RWPE1 (cell line): ENCODE measurements at places on chromosomes 16 and 17.

- DNase-seq: no peak
Observed at GRCh38 chr17:65222214-65222738, 85.1 kb downstream of the RGS9 start.

DNA sequence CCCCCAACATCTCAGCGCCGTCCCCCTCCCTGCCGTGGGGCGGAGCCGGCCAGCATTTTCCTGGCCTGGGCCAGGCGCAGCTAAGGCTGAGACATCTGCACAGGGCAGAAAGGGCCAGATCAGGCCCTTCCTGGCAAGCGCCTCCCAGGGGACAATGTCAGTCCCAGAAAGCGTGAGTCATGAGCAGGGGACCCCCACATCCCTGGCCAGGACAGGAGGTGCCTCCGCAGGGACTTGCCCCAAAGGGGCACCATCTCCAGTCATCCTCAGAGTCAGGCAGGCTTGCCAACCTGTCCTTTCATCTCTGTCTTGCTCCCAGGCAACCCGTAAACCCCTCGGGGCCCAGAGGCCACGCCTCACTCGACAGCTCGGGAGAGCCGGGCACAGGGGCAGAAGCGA lies 43.2 kb downstream of the SOCS1 start:
- no peak for DNase-seq

DNA sequence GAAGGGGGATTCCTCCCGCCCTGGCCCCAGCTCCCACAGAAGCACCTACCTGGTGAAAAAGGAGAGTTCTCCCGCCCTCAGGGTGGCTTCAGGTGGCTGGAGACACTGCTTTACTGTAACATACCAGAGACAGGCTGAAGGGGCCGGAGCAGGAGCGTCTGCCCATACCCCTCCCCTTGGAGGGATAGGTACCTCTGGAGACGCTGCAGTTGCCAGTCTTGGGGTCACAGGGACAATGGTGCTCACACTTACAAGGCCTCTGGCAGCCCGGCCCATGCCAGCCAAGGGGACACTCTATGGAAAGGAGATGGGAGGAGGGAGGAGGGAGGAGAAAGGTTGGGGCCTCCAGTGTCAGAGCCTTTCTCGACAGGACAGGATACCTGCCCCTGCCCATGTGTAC lies 6.6 kb downstream of the NAGPA start:
- no peak for DNase-seq

GRCh38 chr17:49090878-49091594 lies 41.5 kb upstream of the B4GALNT2 start:
- no peak for DNase-seq

- no peak for DNase-seq
Observed at GRCh38 chr17:49217651-49218413, 7.3 kb downstream of the ABI3 start.

GRCh38 chr16:702341-702740 lies 3.3 kb downstream of the FBXL16 start:
- DNase-seq: no peak

- peak; percentile 79 for DNase-seq
Observed at GRCh38 chr17:28033972-28034714, 8.3 kb upstream of the NLK start.

DNA sequence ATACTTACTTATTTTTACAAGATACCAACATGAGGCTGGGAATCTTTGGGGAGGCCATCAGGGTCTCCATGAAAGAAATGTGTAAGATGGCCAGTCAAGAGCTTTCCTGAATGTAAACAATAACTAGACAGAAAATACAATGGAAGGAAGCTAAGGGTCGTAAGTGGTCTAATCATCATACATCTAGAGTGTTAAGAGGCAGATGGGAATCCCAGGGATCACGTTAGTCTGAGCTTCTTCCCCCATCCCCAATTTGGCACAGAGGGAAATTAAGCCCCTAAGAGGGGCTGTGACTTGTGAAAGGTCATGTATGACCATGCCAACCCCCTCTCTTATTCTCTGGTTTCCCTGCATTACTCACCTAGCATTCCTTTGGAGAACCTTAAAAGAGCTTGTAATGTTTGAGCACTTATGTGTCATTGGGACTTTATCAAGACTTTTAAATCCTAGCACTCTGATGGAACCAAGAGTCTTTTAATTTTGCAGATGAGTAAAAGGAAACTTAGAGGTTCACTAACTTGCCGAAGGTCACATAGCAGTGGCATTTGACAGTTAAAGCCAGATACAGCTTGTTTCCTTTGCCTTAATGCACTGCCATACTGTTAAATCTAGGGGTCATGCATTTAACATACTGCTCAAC lies 46.1 kb downstream of the DCUN1D3 start:
- no peak for DNase-seq

DNA sequence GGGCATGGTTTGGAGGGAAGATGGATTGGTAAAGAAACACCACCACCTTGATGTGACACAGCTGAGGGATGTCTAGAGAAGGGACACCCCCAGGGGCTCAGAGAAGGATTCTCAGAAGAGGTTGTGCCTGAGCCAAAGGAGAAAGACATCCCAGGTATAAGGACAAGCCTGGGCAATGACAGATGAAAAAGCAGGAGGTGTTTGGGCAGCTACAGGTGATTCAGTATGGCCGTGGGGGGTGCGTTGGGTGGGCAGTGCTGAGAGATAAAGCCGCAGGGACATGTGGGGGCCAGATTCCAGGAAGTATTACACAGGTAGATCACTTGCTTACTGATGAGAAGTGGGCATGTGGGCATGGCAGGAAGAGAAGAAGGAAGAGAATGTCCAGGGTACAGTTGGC lies 7.0 kb downstream of the TMEM95 start:
- DNase-seq: no peak

GRCh38 chr16:10608687-10609401 lies 28.4 kb upstream of the EMP2 start:
- DNase-seq: no peak

DNA sequence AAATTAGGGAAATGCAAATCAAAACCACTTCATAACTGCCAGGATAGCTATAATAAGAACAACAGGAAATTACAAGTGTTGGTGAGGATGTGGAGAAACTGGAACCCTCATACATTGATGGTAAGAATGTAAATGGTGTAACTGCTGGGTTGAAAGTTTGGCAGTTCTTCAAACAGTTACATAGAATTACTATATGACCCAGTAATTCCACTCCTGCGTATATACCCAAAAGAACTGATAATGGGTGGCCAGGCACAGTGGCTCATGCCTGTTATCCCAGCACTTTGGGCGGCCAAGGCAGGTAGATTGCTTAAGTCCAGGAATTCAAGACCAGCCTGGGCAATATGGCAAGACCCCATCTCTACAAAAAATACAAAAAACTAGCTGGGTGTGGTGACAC lies 4.5 kb upstream of the CMTM4 start:
- DNase-seq: no peak
